ENCODE measurements at places on chromosomes 3 and 15. TPM values are rescaled to one million over a fixed set of nuclear protein-coding genes. Genes with fewer than 3 reads are reported as not detected.

GPR176 gene
- total RNA-seq: 103 TPM

SEMA6D gene
- total RNA-seq: 6.6 TPM

GCSAM gene
- not detected for total RNA-seq

COL8A1 gene
- total RNA-seq: 45.4 TPM

SCG5 gene
- total RNA-seq: 15.3 TPM

IRAK2 gene
- 5.4 TPM for total RNA-seq

BCL2A1 gene
- total RNA-seq: 6.5 TPM

CLDN1 gene
- total RNA-seq: 0.15 TPM
